ENCODE measurements at places on chromosomes 13 and 19.
A peak's percentile ranks its signal among the peaks of the same experiment; 100 is the strongest.

GRCh38 chr19:55460670-55461258 is 678 bp downstream of the ISOC2 start:
- peak; percentile 86 for DNase-seq

- no peak for DNase-seq
These were observed 116.2 kb downstream of the LHFPL6 start for GRCh38 chr13:39486758-39487157.

- DNase-seq = no peak
These were observed 60.4 kb downstream of the SLITRK6 start for GRCh38 chr13:85738696-85739320.

GRCh38 chr19:39187552-39187943 is 9.2 kb upstream of the NCCRP1 start:
- no peak for DNase-seq

GRCh38 chr19:38701455-38702063 is 42.7 kb downstream of the CAPN12 start:
- no peak for DNase-seq

GRCh38 chr19:3335431-3336350 is 30.7 kb upstream of the NFIC start:
- peak; percentile 74 for DNase-seq

Measured in psoas muscle (tissue), 8 donors.